ENCODE measurements at places on chromosomes 11 and 22.

DNA sequence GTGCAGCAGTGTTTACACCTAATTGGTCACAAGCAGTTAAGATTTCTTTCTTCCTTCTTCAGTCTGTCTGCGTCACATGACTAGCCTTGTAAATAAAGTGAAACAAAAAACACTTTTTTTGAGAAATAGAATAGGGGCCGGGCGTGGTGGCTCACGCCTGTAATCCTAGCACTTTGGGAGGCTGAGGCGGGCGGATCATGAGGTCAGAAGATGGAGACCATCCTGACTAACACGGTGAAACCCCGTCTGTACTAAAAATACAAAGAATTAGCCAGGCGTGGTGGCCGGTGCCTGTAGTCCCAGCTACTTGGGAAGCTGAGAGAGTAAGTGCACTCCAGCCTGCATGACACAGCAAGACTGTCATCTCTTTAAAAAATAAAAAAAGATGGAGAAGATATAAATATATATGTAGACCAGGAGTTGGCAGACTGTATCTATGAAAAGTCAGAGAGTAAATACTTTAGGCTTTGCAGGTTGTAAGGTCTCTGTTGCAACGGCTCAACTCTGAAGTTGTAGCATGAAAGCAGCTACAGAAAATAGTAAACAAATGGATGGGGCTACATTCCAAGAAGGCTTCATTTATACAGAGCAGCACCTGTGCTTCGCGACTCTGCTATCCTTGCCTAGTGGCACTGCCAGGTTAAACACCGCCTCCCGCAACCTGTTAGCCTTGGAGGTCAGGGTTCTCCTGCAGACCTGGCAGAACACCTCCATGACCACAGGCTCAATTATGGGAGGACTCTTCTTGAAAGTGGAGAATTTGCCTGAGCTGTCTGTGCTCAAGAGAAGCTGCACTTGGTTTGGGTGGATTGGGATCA, 55.9 kb downstream of the PPP6R2 start:
- DNase-seq, result peak; percentile 33

- peak; percentile 55 for DNase-seq
These were observed 93.2 kb upstream of the PRR5 start for GRCh38 chr22:44608597-44609399.

DNA sequence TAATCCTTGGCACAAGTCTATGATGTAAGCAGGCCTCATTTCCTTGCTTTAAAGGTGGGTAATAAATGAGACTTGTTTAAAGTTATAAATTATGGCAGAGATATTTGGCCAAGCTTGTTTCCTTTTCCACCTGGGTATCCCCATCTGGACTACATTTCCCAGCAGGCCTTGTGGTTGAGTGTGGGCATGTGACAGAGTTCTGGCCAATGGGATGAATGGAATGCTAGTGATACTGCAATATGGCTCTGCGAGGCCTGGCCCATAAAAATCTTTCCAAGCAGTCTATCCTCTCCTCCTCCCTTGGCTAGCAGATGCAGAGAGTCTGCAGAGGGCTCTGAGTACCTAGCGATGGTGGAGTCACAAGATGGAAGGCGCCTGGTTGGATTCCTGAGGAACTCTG, 102.5 kb downstream of the TIMP3 start:
- peak; percentile 68 for DNase-seq

GRCh38 chr11:1102996-1103395, 28.3 kb downstream of the MUC2 start:
- no peak for DNase-seq

GRCh38 chr11:78061921-78062311, 1.7 kb upstream of the THRSP start:
- DNase-seq, result no peak

DNA sequence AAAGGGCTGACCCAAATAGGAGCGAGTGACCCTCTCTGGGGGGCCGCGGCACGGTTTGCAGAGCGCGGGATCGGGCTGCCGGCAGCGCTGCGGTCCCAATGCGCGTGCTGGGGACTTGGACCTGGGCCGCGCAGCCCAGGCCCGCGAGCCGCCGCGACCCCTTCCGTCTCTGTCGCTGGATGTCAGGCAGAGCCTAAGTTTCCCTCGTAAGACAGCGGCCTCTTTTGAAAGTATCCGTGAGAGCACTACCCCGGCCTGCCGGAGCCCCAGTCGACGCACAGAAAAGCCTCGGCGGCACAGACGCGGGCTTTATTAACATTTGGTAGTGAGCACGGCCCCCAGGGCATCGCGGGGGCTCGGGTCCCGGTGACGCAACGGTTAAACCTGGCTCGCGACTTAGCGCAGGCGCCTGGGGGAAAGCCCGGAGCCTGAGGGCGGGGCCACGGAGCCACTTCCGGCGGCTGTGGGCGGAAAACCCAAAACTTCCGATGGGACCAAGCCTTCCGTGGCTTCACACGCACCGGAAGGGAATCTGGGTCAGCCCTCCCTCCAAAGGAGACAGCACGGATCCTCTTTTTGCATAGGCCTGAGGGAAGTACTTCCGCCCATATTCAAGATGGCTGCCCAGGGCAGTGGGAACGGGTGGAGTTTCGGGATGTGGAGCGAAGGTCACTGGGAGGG, 14.8 kb downstream of the BAD start:
- peak; percentile 99 for DNase-seq

GRCh38 chr11:2527621-2528291, 82.9 kb downstream of the KCNQ1 start:
- DNase-seq, result no peak

DNA sequence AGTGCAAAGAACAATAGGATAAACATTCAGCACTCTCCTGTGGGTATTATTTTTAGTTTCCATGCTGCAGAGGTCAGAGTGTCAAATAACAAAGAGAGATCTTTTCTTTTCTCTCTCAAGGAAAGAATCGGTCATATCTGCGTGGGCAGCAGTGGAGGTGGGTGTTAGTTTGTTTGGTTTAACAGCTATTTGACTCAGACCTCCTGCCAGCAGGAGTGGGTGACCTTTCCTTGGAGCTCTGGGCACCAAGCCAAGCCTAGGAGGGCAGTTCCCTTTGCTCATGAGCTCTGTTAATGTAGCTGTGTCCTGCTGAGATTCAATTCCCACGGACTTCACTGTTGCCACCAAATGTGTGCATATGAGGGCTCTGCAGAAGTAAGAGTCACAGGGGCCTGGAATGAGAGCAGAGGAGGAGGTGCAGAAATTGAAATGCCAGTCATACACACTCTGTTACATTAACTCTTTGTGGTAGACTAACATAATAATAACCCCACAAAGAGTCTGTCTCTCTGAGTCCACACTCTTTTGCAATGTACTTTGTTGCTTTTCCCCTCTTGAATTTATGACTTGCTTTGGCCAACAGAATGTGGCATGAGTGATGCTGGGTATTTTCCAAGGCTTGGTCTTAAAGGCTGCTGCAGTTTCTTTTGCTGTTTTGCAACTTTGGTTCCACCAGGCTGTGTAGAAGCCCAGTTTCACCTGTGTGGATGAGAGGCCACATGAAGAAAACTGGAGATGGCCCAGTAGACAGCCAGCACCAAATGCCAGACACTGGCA, 76.0 kb upstream of the GRK3 start:
- DNase-seq, result peak; percentile 44

GRCh38 chr11:9821008-9821752, 157.3 kb downstream of the SWAP70 start:
- DNase-seq, result no peak

DNA sequence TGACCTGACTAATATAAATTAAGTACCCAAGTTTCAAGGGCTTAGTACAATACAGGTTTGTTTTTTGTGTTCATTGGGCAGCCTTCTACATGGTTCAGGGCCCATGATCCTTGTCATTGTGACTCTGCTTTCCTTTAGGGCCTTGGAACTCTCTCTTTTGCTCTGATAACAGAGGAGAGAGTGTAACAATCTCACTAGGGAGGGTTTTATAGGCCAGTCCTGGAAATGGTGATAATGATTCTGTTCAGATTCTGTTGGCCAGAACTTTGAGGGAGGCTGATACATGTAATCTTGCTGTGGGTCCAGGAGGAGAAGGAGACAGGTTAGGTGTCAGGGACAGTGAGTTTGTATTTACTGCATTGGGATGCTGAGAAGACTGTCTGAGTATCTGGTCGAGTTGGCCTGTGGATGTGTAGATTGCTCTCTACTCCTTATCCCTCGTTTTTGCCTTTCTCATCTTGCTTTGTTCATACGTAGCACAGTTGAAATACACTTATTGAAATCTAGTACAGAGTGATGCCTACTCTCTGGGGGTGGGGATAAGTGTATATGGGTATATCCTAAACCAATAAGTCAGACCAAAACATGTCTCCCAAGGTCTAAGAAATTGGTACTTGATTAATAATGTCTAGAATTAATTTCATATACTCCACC, 37.5 kb upstream of the HEPHL1 start:
- no peak for DNase-seq

DNA sequence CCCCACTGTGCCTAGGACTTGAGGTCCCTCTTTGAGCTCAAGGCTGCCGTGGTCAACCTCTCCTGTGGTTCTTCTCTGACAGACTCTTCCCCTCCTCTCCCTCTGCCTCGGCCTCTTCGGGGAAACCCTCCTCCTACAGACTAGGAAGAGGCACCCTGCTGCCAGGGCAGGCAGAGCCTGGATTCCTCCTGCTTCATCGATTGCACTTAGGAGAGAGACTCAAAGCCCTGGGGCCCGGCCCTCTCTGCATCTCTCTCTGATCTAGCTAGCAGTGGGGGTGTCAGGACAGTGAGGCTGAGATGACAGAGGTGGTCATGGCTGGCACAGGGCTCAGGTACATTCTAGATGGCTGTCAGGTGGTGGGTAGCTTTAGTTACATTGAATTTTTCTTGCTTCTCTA, 63.6 kb upstream of the EMID1 start:
- DNase-seq, result no peak

- DNase-seq, result no peak
These were observed 6.1 kb downstream of the GNB1L start for GRCh38 chr22:19848298-19849224.

- no peak for DNase-seq
These were observed 4.0 kb downstream of the ST14 start for GRCh38 chr11:130163346-130164220.

- no peak for DNase-seq
These were observed 769.6 kb downstream of the NTM start for GRCh38 chr11:132140056-132140455.

DNA sequence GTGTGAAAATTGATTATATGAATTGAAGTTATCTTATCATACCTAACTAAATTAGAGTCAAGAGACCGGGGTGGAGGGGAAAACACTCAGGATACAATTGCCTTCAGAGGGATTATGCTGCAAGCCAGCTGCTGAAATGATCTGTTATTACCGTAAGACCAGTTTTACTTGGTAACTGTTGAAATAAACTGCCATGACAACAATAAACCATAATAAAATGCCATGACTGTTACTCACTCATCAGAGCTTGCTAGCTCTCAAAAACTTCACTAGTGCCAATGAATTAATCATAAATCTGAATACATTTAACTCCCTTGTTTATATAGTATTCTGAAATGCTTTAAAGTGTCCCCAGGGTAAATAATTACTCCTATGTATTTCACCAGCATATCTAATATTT, 68.2 kb downstream of the CASP12 start:
- DNase-seq, result no peak

DNA sequence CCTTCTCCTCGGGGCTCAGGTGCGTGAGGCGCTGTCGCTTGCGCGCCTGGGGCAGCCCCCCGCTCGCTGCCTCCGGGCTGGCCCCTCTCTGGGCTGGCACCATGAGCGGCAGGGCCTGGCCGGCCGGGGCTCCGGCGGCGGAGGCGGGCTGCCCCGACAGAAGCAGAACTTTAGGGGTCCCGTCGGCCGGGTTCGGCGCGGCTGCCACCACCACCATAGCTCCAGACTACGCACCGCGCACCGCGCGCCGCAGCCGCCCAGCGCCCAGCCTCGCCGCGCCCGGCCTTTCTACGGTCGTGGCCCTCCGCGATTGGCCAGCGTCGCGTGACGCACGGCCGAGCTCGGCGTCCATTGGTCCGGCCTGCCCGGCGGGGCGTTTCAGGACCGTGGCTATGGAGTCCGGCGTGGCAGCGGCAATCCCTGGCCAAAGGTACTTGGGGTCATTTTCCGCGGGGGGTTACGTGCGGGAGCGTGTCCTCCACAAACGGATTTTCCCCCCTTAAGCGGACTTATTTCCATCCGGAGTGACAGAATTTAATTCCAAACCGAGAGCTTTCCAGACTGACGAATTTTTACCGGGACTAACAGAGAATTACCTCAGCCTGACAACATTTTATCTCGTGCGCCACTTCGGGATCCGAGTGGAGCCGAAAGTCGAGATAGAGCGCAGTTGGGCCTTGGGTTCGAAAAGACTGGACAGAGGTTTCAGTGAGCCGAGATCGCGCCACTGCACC, at the start of gene XBP1:
XBP1 (minus strand) TSS at position 262 of the 734 bp plus-strand sequence.
- peak; percentile 85 for DNase-seq

GRCh38 chr11:26715133-26715532, 6.7 kb downstream of the SLC5A12 start:
- DNase-seq, result no peak

DNA sequence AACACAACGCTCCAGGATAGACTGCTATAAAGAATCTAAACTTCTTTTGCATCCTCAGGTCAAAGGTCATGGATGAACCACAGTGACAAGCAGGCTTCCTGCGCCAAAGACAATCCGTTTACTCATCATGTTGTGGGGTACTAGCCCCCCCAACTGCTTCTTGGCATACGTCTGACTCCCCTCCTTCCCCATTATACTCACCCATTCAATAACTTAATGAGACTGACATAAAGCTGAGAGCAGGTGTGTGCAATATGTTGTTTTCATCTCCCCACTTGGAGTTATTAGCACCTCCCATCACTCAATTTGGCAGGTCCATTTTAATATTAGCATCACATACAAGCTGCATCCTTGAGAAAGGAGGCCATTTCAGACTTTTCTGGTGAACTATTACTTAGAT, 157.1 kb downstream of the CADM1 start:
- DNase-seq, result peak; percentile 78

DNA sequence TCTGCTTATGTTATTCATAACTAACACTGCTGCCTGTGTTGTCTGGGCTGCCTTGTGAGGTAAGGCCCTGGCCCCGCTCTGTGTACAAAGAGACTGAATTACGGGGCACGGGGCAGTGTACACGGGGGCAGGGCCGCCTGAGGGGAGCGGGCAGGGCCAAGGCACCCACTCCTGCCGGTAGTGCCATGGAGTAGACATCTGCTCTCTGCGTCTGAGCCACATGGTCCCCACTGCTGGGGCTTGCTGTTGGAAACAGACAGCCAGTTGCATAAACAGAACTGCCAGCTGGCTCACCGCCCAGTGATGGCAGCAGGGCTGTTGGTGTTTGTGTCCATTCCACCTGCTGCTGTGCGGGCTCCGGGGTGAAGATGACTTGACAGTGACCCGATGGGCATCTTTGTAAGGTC, 19.8 kb downstream of the FAM118A start:
- peak; percentile 98 for DNase-seq
